Endodermal cell (in vitro differentiated cells): ENCODE measurements at places on chromosomes 3 and 15.

DNA sequence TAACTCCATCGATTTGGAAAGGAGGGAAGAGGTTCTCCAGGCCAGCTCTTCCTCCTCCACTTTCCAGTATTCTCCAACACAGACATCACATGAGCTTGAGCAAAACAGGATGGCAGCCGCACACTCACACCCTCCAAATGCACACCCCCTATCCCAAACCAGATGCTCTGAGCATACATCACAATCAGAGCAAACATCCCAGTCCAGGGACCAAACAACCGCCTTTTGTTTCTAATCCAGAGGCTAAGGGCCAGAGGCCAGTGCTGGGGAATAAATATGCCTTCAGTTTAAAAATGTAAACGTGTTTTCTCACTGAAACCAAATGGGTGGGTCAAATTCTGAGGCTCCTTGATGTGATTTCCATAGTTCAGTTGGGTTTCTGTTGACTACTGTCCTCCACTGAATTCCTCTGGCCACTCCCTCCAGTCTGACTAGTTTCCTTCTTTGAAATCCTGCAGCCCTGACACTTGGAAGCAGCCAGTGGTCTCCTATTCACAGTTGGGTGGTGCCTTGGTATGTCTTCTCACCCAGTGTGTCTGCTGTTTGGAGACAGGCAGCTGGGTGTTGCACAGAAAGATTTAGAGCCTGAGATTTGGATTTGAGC lies 19.2 kb upstream of the MFGE8 start:
- DNase-seq: no peak

GRCh38 chr15:88504445-88504844 lies 36.9 kb downstream of the MRPS11 start:
- DNase-seq: no peak

DNA sequence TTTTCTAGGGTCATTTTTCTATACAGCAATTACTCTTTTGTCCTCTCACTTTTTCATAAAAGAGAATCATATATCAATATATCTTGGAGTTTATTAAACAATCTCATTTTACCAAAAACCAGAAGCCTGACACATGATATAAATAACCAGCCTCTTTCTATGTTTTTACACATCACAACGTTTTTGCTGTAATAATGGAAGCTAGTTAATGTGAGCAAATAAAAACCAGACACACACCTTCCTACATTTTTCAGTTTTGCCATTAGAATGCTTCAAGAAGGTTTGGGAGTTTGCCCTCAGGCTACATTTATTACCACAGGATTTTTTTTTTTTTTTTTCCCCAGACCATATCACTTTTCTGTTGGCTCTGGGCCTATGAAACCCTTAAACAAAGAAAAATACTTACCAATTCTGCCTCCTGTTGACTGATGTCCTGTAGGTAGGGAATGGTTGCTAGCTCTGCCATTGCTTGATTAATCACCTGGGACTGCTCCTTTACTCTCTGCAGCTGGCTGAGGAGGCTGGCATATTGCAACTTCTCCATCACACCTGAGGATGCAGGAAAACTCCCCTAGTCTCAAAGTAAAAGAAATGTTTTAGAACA lies 165.5 kb downstream of the ECT2 start:
- peak; percentile 47 for DNase-seq

DNA sequence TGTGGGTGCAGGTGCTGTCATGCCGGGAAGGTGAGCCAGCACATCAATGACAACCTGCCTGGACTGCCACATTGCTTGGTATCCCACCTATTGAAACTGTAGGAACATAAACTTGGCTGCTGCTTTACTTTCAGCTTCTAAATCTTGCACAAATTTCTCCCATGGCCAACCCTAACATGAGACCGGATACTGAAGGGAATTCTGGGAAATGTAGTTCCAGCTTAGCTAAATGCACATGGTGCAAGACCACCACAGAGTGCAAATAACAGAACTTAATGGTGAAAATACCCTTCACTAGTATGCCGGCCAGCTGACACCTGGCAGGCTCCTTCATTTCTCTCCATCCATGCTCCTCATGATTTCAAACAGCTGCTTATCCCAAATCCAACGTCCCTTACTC lies 247.4 kb downstream of the ARRDC4 start:
- DNase-seq: no peak
